GM10248 (cell line): ENCODE measurements at places on chromosomes 13 and 19.

- DNase-seq, result no peak
Measured at GRCh38 chr13:22076658-22077057, 405.8 kb downstream of the FGF9 start.

DNA sequence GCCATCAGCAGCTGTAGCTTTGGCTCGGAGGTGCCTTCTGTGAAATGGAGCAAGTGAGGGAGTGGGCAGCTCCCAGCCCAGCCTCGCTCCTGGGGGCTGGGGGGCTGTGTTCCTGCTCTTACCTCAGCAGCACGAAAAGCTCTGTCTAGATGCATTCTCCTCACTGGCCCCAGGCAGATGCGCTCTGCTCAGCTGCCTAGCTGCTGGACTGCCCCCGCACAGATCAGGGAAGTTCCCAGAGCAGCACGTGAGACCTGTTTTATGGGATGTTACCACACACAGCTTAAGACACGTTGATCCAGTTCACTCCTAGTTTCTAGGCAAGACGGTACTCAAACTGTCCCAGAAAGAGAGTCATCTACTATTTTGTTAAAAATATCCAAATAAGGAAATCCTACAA, 13.6 kb downstream of the LCP1 start:
- no peak for DNase-seq

- DNase-seq, result no peak
Measured at GRCh38 chr19:9836021-9836420, 903 bp downstream of the PIN1 start.

DNA sequence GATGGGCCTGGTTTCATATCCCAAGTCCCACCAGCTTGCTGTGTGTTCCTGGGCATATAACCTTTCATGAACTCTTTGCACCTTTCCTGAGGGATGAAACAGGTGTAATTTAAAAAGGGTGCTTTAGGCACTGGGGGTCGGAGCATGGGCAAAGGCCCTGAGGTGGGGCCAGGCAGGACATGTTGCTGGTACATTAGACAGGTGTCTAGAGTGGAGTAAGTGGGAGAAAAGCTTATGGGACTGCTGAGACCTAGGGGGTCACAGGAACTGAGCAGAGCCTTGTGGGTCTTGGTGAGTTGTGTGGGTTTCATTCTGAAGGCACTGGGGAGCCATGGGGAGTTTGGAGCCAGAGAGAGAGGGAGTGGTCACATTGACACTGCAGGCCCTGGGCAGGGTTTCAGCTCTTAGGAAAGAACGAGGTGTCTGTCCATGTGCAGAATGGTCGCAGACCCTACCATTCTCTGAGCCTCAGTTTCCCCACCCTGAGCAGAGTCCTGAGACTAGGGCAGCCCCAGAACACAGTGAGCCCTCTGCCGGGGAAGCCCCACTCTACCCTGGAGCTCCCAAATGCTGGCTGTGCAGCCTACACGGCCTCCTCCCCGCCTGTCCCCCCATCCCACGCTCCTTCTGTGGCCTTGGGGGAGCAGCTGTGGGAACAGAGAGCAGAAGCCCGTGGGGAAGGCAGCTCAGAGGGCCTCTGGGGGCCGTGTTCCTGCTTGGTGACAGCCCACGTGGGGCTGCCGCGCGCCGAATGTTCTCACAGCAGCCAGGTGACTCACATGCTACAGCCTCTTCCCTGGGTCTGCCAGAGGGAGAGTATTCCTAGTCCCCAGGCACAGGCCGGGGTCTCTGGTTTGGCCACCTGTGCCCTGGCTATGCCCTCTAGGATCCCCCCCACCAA, 7.3 kb upstream of the HOMER3 start:
- DNase-seq, result no peak

- DNase-seq, result no peak
Measured at GRCh38 chr19:40261631-40262030, 23.5 kb downstream of the AKT2 start.

DNA sequence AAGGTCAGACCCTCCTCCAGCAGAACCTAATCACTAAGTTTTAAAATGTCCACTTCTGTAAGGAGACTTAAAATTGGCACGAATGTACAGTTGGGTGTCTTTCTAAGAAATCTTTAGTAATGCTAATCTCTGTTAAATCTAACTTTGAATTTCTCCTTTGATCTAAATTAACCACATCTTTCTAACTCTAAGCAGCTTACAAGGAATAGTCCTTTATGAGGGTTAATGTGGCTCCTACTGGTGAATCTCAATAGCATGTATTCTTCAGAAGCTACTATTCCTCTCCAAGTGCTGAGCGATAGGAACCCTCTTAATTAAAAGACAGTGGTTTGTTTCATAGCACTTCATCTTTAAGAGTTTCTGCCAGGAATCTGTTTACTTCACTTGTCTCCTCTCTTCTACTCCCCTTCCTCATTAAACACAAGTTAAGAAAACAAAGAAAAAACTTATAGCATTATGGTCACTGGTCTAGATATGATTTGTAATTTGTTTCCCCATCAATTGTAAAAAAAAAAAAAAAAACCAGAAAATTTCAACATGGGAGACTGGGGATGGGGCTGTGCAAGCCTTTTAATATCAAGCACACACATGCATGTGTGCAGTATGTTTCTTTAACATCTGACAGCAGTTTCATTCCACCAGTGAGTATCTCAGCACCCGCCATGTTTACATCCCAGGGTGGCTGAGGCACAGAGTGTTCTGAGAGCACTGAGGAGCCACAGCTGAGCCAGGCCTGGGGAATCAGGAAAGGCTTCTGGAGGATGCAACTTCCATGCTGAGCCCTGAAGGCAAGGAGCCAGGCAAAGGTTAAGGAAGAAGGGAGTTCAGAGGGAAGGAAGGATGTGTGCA, 57.7 kb downstream of the ATP7B start:
- no peak for DNase-seq

DNA sequence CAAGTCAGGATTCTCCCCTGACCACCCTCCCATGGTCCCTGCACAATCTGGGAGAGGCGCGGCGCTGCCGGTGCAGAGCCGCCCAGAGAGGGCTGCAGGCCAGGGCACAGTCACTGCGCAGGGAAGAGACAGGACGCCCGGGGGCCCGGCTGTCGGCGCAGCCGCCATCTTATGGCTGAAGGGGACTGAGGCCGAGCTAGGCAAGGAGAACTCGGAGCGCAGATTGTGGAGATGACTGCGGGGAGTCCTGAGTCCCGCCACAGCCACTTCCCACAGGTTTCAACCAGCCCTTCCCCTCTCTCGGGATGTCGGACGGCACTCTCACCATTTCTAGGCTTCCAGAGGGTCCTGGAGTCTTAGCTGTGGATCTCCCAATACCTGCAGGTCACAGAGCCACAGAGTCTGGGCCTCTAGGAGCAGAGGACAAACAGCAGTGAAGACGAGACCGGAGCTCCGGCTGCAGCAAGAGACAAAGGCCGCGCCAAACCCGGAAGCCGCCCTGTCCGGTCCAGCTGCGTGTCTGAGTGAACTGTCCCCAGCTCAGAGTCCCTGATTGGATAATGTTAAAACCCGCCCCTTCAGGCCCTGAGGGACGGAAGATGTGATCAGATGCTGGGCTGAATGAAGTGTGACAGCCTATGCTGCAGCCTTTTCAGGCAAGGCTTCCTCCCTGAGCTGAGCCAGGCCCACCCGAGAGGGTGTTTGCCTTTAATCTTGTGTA, at the start of gene ZNF708:
Gene ZNF708, minus strand, starts transcription at position 526 of the 721 bp plus-strand sequence. Its CDS starts 198 bp downstream, at position 328.
- peak; percentile 91 for DNase-seq

DNA sequence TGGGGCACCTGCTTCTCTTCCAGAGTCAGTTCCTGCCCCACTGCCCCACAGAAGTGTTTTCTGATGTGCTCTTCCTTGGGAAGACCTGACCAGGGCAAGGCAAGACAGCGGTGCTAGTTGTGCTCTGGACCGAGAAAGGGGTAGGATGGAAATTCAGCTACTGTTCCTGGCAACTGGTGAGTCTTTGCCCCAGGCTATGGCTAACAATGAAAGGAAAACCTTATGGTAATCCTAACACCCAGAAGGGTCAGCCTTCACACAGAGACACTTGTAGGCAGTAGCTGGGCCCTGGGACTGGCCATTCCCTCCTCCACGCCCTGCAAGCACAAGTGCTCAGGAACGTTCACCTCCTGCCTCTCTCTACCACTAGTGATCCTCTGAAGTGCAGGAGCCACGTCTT, 9.6 kb upstream of the CYSLTR2 start:
- DNase-seq, result no peak

GRCh38 chr13:98267080-98267912, 90.2 kb upstream of the RNF113B start:
- DNase-seq, result no peak

DNA sequence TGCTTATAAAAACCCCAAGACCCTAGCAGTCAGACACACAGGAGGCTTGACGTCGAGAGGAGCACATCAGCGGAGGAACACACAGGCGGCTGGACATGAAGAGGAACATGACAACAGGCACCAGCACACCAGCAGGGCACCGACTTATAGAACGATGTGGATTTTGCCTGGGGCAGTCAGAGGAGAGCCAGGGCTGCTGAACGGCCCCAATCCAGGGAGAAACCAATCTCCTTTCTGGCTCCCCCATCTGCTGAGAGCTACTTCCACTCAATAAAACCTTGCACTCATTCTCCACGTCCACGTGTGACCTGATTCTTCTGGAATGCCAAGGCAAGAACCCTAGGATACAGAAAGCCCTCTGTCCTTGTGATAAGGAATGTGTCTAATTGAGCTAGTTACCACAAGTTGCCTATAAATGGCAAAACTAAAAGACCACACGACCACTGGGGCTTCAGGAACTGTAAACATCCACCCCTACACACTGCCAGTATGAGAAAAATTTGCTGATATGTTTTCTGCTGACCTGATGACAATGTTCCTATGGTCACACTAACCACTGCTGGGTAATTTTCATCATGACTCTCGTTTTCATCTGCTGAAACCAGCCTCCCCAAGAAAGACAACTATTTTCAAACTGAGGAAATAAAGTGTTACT, 35.8 kb upstream of the CEACAM21 start:
- DNase-seq, result no peak

GRCh38 chr13:79445968-79446645, 34.8 kb upstream of the NDFIP2 start:
- no peak for DNase-seq

DNA sequence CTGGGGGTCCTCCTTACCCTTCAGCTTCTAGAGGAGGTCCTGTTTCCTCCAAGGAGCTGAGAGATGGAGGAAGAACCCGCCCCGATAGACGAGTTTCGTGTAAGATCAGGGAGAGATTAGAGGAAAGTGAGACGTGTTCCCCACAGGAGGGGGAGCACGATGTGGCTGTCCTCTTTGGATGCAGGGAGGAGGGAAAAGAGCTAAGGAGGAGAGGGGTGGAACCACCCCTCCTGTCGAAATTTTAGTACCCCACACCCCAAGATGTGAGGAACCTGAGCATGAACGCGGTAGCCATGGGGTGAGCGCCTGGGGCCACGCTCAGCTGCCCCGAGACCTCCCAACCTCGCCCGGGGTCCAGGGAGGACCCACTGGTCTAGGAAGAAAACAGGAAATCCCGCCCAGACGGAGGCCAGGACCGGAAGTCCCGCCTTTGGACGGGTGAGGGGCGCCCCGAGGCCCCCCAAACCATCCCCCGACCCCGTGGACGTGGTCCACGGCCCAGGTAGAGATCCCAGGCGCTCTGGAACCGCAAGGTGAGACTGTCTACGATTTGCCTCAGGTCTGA, 1.2 kb downstream of the AKT1S1 start:
- DNase-seq, result peak; percentile 63

GRCh38 chr13:69776937-69777336, 330.7 kb upstream of the ATXN8OS start:
- DNase-seq, result no peak

- peak; percentile 74 for DNase-seq
Measured at GRCh38 chr19:49333811-49334288, 1.4 kb upstream of the CD37 start.

- no peak for DNase-seq
Measured at GRCh38 chr19:10104130-10104513, 1.6 kb upstream of the ANGPTL6 start.

GRCh38 chr13:97113231-97114001, 108.7 kb upstream of the MBNL2 start:
- no peak for DNase-seq

DNA sequence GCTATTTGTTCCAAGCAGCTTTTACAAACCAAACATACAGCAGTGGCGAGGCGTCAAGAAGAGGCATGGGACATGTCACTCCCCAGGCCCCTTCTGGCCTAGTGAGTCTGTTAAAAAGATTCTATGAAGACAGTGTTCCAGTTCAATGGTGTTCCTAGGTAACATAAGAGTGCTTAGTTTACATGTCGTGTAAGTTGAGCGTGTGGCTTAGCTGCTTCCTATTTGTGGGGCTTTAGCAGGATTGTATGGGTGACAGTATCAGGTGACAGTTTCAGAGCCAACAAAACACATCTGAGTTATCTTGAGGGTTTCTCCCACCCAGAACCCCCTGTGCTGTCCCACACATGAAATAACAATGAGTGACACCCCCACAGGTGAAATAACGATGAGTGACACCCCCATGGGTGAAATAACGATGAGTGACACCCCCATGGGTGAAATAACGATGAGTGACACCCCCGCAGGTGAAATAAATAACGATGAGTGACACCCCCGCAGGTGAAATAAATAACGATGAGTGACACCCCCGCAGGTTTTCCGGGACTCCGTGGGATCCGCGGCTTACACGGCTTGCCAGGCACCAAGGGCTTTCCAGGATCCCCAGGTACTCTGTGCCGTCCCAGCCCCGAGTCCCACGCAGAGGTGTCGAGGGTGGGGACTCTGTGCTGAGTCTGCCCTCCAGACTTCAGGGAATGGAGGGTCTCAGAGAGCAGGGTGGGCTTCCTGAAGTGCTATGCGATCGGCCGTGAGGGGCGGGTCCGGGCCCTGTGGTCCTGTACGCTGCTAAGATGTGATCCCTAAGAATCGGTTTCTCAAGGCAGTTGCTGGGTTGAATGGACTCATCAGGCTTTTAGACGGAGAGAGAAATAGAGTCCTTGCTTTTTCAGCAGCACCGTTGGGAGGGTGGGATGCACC, 68.6 kb downstream of the RAB20 start:
- no peak for DNase-seq

GRCh38 chr13:21889651-21890050, 218.8 kb downstream of the FGF9 start:
- DNase-seq, result no peak

- DNase-seq, result no peak
Measured at GRCh38 chr19:46552891-46553290, 48.2 kb upstream of the CALM3 start.

- DNase-seq, result no peak
Measured at GRCh38 chr19:46124638-46125115, at the start of gene IGFL3. TSS of gene IGFL3 (minus strand) at chr19:46124688. CDS start at chr19:46124649, 39 bp downstream.

GRCh38 chr13:84491952-84492351, 609.7 kb upstream of the SLITRK1 start:
- no peak for DNase-seq

- DNase-seq, result no peak
Measured at GRCh38 chr13:61029064-61029463, 386.6 kb downstream of the PCDH20 start.
